ENCODE measurements at places on chromosomes 1 and 21.

DNA sequence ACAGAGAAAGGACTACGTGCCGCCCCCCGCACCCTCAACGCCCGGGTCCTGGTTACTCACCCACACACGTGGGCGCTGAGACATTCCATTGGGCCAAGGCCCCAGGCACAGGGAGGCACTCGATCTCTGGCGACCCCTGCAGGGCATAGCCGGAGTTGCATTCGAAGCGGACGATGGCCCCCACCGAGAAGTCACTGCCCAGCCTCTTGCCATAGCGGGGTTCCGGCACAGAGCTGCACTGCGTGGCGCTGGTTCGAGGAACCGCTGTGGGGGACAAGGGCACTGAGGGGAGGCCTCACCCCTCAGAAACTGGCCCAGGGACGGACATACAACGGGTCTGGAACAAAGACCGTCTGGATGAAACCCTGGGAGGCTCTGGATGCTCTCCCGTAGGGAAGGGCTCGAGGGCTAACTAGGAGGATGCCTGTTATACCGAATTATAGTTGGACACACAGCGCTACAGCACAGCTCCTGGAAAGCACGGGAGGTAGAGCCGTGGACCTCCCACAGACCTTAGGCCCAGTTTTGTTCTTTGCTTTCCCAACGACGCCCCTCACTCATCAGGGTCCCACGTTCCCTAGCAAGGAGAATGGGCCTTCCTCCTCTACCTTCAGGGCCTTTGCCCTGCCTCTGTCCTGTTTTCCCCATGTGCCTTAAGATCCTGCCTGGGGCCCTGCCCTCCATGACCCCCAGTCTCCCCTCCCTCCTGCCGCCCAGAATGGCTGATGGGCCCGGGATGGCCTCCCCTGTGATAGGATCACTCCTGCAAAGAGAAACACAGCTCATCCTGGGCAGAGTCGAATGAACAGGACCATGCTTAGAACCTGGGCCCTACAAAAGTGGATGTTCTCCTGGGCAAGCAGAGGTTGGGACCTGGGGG lies 152.8 kb downstream of the ZSCAN20 start:
- DNase-seq = no peak

GRCh38 chr1:90048043-90048442 lies 53.1 kb downstream of the ZNF326 start:
- no peak for DNase-seq

GRCh38 chr1:59076612-59077011 lies 220.3 kb upstream of the FGGY start:
- no peak for DNase-seq

DNA sequence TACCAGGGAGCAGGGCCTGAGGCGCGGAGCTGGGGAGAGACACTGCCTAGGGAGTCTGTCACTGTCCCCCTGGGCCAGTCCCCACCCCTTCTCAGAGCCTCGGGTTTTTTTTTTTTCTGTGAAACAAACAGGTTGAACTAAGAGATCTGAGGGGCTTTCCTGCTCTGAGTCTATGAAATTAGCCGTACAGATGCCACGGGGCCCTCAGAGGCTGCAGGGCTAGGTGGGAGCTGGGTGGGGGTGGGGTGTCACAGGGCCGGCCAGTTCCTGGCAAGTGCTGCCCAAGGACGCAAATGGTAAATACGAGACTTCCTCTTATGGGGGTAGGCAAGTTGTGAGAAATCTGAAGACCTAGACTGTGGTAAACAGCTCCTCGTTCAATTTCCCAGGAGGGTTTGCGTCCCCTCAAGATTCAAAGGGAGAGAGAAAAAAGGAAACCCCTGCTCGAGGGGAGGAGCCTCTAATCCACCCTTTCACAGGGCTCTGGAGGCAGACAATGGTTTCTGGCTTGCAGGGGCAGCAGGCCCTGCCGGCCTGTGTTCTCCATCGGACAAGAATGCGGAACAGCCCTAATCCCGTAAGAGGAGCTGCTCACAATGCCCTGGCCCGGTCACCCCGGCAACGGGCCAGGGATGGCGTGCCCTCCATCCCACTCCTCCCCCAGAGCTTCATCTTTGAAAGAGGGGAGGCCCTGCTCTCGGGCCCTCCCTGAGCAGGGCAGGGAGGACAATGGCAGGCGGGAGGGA lies 7.8 kb downstream of the NUAK2 start:
- DNase-seq = no peak

- no peak for DNase-seq
Measured at GRCh38 chr1:214331827-214332423, 51.0 kb downstream of the SMYD2 start.

- DNase-seq = no peak
Measured at GRCh38 chr1:100861379-100861778, 33.3 kb downstream of the EXTL2 start.

DNA sequence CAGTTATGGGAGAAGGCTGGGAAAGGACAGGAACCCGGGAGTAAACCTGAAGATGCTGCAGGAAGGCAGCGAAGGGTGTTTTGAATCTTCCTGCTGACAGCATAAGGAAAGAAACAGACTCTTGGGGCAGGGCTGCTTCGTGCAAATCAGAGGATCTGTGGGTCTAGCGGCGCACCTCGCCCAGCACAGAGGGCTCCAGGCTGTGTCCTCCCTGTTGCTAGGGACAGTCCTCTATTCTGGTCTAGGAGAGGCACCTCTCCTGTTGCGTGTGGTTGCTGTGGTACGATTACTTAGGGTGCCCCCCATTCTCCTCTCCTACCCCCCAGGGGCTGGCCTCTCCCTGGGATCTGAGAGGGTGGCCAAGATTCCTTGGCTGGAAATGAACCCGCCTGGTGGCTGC lies 11.4 kb downstream of the C2CD2 start:
- no peak for DNase-seq

GRCh38 chr1:160086456-160086892 lies 5.1 kb downstream of the KCNJ9 start:
- no peak for DNase-seq

- no peak for DNase-seq
Measured at GRCh38 chr21:37908691-37909090, 7.6 kb downstream of the KCNJ6 start.

DNA sequence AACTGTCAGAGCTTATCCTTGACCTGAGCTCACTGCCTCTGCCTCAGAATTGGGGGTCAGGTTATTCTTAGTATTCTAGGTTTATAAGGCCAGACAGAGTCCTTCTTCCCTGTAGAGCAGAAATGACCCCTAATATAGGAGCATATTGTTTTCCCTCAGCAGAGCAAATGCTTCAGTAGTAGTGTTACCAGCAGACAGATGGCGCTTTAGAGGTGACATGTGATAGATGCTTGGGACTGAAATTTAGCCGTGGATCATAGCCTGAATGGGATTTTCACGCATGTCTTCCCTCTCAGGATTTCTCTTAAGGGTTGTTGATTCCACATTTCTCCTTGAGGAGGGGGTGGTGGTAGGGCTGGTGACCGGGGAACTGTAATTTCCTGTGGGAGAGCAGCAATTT lies 24.5 kb downstream of the ADARB1 start:
- DNase-seq = peak; percentile 55

DNA sequence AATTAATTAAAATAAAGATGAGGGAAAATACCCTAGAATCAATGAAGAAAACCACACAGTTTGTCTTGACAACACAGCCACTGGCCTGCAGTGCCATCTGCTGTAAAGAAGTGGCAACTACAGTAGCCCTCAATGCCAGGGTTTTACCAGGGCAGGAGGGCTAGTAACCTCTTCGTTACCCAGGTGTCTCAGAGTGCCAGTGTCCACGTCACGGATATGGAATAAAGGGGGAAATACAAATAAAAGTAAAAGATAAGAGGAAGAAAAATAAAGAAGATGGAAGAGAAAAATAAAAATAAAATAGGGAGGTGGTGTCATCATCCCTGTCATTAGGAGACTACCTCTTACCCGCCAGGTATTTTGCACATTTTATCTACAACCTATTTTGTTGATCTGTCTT lies 14.2 kb upstream of the SLC44A3 start:
- peak; percentile 45 for DNase-seq

- DNase-seq = no peak
Measured at GRCh38 chr1:90434460-90434859, 282.6 kb downstream of the BARHL2 start.

- peak; percentile 79 for DNase-seq
Measured at GRCh38 chr1:240091614-240092300, at the start of gene FMN2. Gene FMN2 (plus strand): TSS chr1:240091883. CDS start chr1:240092110, 227 bp downstream.

DNA sequence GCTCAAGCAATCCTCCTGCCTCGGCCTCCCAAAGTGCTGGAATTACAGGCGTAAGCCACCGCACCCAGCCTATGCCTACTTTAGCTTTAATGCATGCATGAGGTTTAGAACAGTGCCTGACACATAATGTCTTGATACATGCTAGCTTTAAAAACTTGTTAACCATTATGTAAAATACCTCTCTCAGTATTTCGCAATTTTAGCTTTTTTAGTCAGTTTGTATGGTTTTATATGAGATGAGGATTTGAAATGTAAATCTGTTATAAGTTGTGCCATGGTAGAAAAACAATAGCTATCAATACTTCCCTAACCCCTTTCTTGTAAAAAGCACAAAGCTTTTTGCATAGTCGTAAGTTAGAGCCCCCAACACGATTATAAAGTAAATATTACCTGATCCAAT lies 4.7 kb upstream of the AKNAD1 start:
- DNase-seq = no peak

DNA sequence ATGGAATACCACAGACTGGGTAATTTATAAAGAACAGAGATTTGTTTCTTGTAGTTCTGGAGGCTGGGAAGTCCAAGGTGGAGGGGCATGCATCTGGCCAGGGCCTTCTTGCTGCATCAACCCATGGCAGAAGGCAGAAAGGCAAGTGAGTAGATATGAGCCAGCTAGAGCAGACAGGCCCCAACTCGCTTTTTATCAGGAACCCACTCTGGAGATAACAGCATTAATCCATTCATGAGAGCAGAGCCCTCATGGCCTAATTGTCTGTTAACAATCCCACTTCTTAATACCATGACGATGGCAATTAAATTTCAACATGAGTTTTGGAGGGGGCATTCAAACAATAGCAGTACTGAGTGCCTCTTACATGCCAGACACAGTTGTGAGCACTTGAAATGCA lies 87.2 kb upstream of the SOX13 start:
- DNase-seq = no peak
